Activated CD8-positive, alpha-beta T cell treated with anti-CD3 and anti-CD28 coated beads for 36 hours (primary cell): ENCODE measurements at places on chromosomes 3 and 15. TPM values are rescaled to one million over a fixed set of nuclear protein-coding genes. Genes with fewer than 3 reads are reported as not detected.

Gene PGBD4
- total RNA-seq, result 2.7 TPM

Gene GPR171
- 91.8 TPM for total RNA-seq

Gene CHL1
- total RNA-seq, result not detected

- peak; percentile 28 for DNase-seq
- peaks cover 4% of the 10 kb centered on the region for H3K4me1 ChIP-seq
- no peak overlapping the region for H3K4me3 ChIP-seq
These were observed 89.2 kb downstream of the RBPMS2 start for GRCh38 chr15:64686130-64686735.

GRCh38 chr15:90813796-90814190, 54.6 kb upstream of the FURIN start:
- H3K36me3 ChIP-seq, result peaks cover 61% of the 10 kb centered on the region
- peaks cover 54% of the 10 kb centered on the region for H3K4me1 ChIP-seq
- no peaks in the 10 kb centered on the region for H3K27me3 ChIP-seq
- DNase-seq, result peak; percentile 39
- peak overlapping the region; percentile 84 for H3K27ac ChIP-seq

GRCh38 chr3:120503727-120504616, 53.2 kb upstream of the FSTL1 start:
- no peaks in the 10 kb centered on the region for H3K4me1 ChIP-seq
- no peak overlapping the region for H3K4me3 ChIP-seq
- H3K27me3 ChIP-seq, result peaks cover 21% of the 10 kb centered on the region

DNA sequence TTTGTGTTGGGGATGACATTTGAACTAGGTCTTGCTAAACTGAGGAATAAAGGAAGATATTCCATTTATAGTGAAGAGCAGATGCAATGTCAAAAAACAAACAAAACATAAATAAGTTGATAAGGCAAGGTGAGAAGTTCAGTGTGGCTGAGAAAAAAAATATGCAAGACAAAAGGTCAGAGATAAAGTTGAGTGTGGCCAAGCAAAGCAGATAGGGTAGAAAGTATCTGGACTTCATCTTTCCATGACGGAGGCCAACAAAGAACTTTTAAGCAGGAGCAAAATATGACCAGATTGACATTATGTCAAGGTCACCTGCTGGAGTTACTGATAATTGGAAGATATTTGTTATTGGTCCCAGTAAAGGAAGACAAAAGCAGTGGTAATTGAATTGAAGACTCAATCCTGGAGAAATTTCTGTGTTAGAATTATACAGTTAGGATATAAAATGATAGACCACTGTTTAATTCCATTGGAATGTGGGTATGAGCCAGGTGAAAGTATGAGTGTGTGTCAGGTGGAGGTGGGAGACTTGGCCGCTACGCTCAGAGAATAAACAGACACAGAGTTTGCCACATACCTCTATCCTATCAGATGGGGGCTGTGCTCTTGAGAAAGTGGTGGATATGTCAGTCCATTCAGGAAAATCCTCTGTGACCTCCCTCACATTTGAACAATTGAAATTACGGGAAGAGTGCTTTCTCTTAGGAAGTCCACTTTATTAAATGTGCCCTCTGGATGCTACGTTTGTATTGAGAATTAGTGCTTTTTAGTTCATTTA, 28.1 kb downstream of the ADIPOQ start:
- DNase-seq, result no peak
- H3K27me3 ChIP-seq, result no peaks in the 10 kb centered on the region
- H3K4me1 ChIP-seq, result peaks cover 28% of the 10 kb centered on the region
- peak overlapping the region; percentile 78 for H3K27ac ChIP-seq

- H3K27ac ChIP-seq, result no peak overlapping the region
- H3K36me3 ChIP-seq, result no peaks in the 10 kb centered on the region
- peaks cover 3% of the 10 kb centered on the region for H3K4me1 ChIP-seq
- no peak overlapping the region for H3K4me3 ChIP-seq
- H3K27me3 ChIP-seq, result peaks cover 15% of the 10 kb centered on the region
- no peak for DNase-seq
These were observed 25.6 kb upstream of the ARL8B start for GRCh38 chr3:5096336-5097008.

DNA sequence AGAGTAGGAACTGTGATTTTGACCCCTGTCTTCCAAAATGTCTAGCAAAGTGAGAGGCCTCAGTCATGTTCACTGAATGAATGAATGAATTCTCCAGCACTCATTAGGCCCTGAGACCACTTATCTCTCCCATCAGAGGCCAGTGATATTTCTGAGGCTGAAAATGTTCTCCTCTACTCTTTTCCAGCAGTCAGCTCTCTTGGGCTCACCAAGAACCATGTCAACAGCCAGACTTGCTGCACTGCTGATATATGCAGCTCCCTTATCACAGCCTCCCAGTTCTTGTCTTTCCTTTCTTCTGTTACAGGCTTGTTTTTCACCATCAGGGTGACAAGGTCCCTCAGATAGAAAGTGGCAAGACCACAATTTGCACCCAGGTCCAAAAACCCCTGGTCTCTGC, 28.7 kb upstream of the MFSD1 start:
- H3K27ac ChIP-seq, result no peak overlapping the region
- H3K4me3 ChIP-seq, result no peak overlapping the region
- no peaks in the 10 kb centered on the region for H3K27me3 ChIP-seq
- no peaks in the 10 kb centered on the region for H3K36me3 ChIP-seq
